Liver (tissue), 10 donors: ENCODE measurements at places on chromosomes 1 and 21. TPM values are rescaled to one million over a fixed set of nuclear protein-coding genes. Genes with fewer than 3 reads are reported as not detected.

Gene PTCH2
- polyA plus RNA-seq: 0.15 TPM

Gene DENND2D
- polyA plus RNA-seq: 10.7 TPM

DNA sequence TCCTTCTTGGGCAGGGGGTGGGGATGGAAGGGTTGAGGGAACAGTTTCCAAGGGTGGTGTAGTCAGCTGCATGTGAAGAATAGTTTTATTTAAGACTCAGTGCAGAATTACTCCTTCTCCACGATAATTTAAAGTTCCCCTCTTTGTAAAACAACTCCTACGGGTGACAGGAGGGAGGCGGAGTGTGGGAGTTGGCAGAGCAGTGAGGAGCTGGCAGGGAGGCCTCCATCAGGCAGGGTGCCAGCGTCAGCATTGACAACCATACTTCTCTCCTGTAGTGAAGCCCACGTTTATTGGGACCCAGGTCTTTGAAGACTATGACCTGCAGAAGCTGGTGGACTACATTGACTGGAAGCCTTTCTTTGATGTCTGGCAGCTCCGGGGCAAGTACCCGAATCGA, 93.8 kb downstream of the MTR start:
- DNase-seq: no peak

- DNase-seq: no peak
Measured at GRCh38 chr1:173009597-173009996, 41.1 kb downstream of the TNFSF18 start.
